ENCODE measurements at places on chromosomes 11 and 22.

- no peak for DNase-seq
Observed at GRCh38 chr11:73204711-73205121, 13.4 kb upstream of the P2RY2 start.

DNA sequence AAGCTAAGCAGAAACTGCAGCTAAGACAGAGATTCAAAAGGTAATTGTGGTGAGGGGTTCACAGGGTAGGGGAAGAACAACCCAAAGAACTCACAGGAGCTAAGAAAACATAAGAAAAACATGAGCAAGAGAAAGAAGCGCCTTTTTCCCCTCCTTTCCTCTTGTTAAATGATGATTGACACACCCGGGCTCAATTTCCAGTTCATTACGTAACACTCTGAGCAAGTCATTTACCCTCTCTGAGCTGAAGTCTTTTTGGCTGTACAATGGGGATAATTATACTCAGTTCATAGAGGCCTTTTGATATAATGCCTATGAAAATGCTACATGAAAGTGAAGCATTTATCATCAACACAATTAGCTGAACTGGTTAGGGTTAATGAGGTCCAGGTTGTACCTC, 17.2 kb downstream of the LRP4 start:
- DNase-seq: no peak

DNA sequence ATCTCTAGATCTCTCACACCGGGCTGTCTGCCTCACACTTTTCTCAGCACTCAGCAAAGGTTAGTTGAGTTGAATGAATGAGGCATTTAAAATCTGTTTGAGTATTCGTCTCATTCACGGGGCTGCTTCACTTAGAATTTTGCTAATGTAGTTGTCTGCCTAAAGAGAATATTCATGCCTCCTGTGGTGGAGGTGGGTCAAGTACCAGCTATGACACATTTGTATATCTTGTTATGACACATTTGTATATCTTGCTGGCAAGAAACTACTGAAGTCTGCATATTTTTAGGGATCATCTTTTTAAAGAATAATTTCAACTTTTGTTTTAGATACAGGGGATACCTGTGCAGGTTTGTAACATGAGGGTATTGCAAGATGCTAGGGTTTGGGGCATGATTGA, 43.1 kb downstream of the LDLRAD3 start:
- DNase-seq: no peak

DNA sequence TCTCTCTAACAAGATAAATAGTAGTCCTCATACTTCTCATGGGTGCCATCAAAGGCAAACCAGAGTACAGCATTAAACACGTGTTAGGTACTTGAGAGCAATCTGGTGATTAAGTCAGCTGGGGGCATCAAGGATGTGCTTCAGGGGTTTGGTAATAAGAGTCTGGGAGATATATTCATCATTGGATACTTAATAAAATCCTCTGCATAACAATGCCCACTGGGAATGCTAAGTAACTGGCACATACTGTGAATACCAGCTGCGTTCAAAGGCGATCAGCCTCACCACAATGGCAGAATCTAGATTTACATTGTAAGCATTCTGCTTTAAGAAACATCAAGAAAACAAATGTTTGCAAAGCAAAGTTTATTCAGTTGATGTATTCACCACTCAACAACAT, 268.6 kb upstream of the PITPNB start:
- no peak for DNase-seq

- DNase-seq: no peak
Observed at GRCh38 chr11:16217631-16218030, 138.7 kb downstream of the SOX6 start.

GRCh38 chr11:116035977-116036376, 531.8 kb upstream of the CADM1 start:
- DNase-seq: no peak

DNA sequence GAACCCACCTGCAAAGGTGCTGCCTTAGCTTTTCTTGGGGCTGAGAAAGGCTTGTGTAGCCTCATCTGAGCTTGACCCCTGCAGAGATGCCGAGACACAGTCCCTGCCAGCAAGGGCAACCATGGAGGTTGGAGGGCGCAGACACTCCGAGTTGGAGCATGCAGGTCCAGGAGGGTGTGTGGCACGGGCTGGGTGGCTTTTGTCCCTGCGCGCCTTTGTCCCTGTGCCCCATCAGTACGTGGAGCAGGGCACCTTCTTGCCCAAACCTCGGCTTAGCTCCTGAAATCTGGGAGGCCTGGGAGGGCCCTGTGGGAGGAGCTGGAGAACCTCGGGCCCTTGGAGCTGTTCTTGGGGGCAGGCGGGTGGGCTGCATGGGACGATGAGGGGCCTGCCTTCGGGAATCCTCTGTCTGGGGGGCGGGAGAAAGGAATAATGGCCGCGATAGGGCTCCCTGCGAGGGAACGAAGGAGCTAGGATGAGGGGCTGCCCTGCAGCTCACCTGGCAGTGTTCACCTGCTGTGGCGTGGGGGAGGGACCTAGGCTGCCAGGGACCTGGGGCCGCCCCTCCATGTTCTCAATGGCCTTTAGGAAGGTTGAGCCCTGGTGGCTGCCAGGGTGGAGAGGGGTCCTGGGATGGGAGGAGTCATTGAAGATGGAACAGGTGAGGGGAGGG, 3.4 kb downstream of the BRSK2 start:
- DNase-seq: peak; percentile 12

GRCh38 chr11:1755692-1756561, 5.5 kb upstream of the IFITM10 start:
- DNase-seq: no peak

GRCh38 chr11:32003335-32003734, 87.5 kb upstream of the RCN1 start:
- no peak for DNase-seq

DNA sequence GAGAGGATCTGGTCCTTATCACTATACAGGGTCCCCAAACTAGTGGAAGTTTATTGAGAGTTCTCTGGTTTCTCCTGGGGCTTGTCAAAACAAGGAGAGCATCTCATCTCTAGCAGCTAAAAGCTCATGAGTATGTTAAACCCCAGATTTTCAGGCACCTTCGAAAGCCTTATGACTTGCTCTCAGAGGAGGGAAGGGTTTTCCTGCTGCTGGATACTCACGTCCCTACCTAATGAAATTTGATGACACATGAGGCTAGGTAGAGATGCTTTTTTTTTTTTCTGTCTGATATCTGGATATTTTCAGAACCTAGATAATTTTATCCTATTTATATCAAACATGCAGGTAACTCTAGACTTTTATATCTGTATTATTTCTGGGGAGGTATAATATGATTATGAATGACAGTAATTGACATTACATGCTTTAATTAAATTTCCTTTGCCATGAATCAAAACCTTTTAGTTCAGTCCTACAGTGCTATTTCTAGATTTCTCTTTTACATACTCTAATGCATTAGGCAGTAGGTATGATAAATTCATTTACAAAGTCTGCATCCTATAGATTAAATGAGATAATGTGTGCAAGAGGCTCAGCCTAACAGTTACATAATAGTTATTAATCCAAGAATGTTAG, 73.9 kb downstream of the PARVA start:
- no peak for DNase-seq

- DNase-seq: no peak
Observed at GRCh38 chr11:105229257-105229656, 89.7 kb upstream of the CARD18 start.

GRCh38 chr11:66013762-66014100, 1.9 kb downstream of the CST6 start:
- DNase-seq: no peak

GRCh38 chr11:65118097-65118837, 766 bp upstream of the ZNHIT2 start:
- DNase-seq: no peak

- no peak for DNase-seq
Observed at GRCh38 chr22:24427500-24428164, at the start of gene ADORA2A. ADORA2A (plus strand) TSS chr22:24427599; CDS start chr22:24433405, 5,806 bp downstream.

DNA sequence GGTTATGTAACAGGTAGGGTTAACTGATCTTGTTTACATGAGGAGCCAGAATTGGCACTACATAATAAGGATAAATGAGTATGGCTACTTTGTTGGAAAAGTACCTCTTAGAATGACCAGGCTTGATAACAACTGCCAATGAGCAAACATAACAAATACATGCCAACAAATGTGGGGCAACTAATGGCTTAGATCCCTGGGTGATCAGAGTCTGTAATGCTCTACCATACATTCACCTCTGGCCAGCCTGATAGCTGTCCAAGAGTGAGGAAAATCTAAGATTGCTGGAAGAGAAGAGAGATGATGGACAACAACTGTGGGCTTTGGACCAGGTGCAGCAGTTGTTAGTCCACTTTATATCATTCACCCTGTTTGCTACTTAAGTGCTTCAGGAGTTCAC, 1025.0 kb downstream of the NTM start:
- no peak for DNase-seq

DNA sequence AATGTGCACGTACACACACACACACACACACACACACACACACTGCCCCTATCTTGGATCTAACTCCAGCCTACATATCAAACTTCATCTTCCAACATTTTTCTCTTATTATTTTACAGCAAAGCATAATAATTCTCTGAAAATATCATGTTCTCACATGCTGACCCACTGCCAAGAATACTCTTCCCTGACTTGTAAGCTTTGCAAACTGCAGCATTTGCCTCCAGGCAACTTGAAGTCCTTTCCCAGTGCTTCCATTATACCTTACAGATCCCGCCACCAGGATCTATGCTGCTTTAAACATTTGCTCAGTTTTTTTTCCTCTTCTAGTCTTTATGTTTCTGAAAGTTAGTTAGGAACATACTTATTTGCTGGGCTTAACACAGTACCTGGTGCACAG, 483.3 kb upstream of the ARHGAP42 start:
- no peak for DNase-seq

DNA sequence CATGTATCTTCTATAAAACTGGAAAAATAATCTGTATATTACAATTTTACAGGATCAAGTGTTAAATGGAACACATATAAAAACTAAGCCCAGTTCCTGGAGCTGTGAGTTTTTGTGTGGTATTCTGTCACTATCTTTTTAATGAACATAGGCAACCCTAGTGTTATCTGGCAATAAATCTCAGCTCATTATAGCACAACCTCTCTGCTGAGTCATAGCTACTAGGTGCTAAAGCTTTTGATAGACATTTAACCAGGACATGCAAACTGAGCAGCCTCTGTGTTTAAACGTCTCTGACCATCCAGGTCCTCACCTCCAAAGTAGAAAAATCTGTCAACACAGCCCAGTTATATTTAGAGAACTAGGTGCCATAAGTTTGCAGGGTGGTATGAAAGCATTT, 91.0 kb upstream of the CARD18 start:
- no peak for DNase-seq

DNA sequence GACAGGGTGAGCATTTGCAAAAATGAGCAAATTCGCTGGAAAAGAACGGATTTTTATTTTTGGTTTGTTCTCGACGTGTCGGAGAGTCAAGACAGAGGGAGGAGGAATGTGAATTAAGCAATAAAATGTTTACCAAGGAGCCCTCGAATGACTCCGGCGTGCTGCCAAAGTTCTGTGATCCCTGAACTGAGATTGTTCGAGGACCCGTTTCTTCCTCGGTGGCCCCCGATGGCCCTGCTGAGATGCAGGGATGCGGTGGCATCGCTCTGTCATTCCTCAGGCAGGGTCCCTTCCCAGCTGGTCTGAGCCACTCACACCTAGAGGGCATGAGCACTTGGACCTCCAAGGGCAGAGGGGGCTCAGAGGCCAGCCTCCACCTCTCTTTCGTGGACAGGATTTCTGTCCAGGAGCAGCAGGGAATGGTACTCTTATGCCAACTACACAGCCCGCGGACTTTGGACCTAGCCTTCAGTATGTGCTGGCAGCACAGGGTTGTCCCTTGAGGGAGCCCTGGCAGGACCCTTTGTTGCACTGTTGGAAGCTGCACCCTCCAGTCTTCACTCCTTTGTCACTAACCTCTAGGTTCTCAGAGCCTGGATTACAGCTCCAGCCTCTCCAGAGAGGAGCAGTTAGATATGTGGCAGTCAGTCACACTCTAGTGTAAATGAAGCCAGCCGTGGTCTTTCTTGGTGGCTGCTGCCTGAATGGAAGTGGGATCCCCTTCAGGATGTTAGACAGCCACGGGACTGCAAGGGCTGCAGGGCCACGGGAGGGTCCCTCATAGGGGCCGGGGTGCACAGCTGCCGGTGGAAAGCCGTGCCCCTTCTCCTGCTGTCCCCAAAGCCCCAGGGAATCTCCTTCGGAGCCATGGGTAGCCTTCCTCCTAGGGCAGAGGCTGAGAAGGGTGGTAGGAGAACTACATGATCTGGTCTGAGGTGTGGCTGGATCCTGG, 109.4 kb upstream of the ANO1 start:
- no peak for DNase-seq

- DNase-seq: no peak
Observed at GRCh38 chr11:33633251-33634003, 67.2 kb downstream of the C11orf91 start.

GRCh38 chr11:95711162-95711944, 78.2 kb downstream of the FAM76B start:
- DNase-seq: no peak

GRCh38 chr22:36744413-36744765, 31.5 kb downstream of the IFT27 start:
- DNase-seq: no peak

- no peak for DNase-seq
Observed at GRCh38 chr22:27502327-27502726, 299.2 kb downstream of the MN1 start.

DNA sequence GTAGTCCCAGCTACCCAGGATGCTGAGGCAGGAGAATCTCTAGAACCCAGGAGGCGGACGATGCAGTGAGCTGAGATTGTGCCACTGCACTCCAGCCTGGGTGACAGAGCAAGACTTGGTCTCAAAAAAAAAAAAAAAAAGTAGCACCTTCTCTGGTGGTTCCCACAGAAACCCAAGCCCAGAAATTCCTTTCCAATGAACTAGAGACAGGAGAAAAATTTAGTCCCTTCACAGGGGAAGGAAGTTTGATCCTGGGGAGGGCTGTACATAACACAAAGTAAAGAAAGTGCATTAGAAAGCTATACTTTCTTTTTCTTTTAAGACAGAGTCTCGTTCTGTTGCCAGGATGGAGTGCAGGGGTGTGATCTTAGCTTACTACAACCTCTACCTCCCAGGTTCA, 25.5 kb upstream of the APOA1 start:
- no peak for DNase-seq

GRCh38 chr11:2940921-2941821, 12.0 kb upstream of the PHLDA2 start:
- no peak for DNase-seq

DNA sequence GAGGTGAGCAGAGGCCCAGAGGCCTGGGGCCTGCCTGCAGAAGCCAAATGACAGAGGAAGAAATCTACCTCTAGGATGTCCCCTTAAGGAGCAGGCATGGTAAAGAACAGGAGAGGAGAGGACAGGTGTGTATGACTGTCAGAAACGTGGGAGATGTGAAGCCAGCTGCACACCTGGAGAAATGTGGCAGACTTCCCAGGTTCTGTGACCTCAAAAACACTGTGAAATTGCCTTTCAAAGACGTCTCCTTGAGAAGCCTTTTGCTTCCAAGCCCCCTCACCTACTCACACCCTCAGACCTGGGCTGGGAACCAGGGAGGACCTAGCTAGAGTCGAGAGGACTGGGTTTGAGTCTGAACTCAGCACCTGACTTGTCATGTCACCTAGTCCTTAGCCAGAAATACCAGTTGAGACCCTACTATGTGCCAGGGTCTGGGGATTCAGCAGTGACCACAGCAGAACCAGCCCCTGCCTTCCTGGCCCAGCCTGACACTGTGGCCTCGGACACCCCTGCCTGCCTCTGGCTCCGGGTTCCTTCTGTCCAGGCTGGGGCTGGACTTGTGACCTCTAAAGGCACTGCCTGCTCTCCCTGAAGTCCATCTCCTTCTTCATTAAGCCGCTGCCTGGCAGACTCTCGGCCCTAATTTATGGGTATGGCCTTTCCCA, 5.6 kb downstream of the TPBGL start:
- DNase-seq: no peak

Measured in left hindlimb (tissue), 1 donor.